ENCODE measurements at places on chromosomes 1 and 21.

- no peak overlapping the region for H3K27ac ChIP-seq
- no peak for DNase-seq
- H3K4me3 ChIP-seq, result no peak overlapping the region
- no peaks in the 10 kb centered on the region for H3K36me3 ChIP-seq
- H3K27me3 ChIP-seq, result no peaks in the 10 kb centered on the region
Observed at GRCh38 chr1:221435504-221435904, 306.4 kb downstream of the DUSP10 start.

- no peak overlapping the region for H3K4me3 ChIP-seq
- H3K4me1 ChIP-seq, result no peaks in the 10 kb centered on the region
- H3K27me3 ChIP-seq, result no peaks in the 10 kb centered on the region
- H3K27ac ChIP-seq, result no peak overlapping the region
- no peak for DNase-seq
Observed at GRCh38 chr1:93533677-93534076, 85.8 kb downstream of the FNBP1L start.

DNA sequence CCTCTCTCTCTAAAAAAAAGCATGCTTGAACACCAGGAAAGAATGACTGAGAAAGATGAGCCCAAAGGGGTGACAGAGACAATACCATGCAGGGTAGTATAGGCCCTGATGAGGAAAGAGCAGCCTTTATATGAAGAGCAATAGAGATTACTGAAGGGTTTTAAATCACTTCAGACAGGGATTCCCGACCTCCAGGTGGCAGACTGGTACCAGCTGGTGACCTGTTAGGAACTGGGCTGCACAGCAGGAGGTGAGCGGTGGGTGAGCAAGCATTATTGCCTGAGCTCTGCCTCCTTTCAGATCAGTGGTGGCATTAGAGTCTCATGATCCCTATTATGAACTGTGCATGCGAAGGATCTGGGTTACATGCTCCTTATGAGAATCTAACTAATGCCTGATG is 30.8 kb upstream of the GTF2B start:
- DNase-seq, result no peak
- no peaks in the 10 kb centered on the region for H3K27me3 ChIP-seq
- H3K36me3 ChIP-seq, result peaks cover 18% of the 10 kb centered on the region
- H3K4me3 ChIP-seq, result no peak overlapping the region
- H3K27ac ChIP-seq, result no peak overlapping the region

DNA sequence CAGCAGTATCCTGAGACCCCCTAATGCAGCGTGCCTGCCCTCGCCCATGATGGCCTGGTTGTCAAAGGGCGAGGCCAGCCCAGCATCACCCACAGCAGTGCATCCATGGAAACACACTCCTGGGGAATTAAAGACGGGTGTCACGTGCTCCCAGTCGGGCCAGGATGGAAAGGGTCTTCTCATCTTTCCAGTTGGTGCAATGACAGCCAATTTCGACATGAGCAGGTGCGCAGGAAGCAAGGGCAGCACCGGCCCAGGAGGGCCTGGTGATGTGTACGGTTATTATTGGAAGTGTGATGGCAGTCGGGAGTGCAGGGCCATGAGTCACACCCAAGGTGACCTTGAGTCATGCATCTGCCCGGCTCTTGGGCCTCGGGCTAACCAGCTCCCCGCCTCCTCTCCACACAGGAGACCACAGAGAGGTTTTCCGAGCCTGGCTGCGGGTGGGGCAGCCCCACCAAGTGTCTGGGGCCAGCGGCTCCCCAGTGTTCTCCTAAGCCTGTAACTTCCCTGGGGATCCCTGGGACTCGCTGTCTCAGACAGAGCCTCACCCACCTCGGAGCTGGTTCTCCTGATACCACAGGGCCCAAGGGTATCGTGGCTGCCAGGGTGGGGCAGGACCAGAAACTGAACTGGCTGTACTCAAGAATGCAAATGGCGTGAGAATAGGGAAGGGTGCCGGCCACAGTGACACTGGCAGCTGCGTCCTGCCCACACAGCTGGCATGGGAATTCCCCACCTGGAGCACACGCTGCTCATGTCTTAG is 119.8 kb downstream of the SIK1 start:
- H3K27ac ChIP-seq, result no peak overlapping the region
- no peaks in the 10 kb centered on the region for H3K36me3 ChIP-seq
- no peaks in the 10 kb centered on the region for H3K4me1 ChIP-seq
- DNase-seq, result no peak

DNA sequence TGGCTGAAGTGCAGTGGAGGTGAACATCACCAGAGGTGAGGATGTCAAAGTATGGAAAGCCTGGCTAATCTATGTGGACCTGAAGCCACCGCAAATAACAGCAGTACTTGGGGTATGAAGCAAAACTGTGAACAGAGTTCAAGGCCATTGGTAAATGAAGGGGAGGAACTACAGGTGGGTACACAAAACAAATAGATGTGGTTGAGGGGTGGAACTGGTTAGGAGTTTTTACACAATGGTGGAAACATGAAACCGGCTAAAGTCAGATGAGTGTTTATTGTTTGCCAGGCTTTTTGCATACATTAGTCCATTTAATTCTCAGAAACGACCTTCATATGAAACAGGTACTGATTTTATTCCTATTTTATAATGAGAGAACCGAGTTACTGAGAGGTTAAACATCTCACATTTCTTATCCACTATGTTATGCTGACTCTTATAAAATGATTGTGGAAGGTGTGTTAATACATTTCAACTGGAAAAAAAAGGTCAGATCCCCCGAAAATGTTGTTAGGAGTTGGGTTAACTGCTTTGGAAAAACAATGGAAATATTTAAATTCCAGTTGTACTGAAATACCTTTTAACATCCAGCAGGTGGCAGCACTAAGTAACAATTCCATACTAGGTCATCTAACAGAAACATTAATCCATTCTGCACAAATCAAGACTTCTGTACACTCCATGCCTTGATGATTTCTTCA is 44.3 kb upstream of the GTF2B start:
- no peak overlapping the region for H3K27ac ChIP-seq
- DNase-seq, result no peak
- no peak overlapping the region for H3K4me3 ChIP-seq
- no peaks in the 10 kb centered on the region for H3K27me3 ChIP-seq

GRCh38 chr1:91879733-91880132 is 6.2 kb downstream of the TGFBR3 start:
- no peaks in the 10 kb centered on the region for H3K4me1 ChIP-seq
- H3K27ac ChIP-seq, result no peak overlapping the region
- no peak for DNase-seq
- H3K36me3 ChIP-seq, result no peaks in the 10 kb centered on the region
- no peaks in the 10 kb centered on the region for H3K27me3 ChIP-seq

DNA sequence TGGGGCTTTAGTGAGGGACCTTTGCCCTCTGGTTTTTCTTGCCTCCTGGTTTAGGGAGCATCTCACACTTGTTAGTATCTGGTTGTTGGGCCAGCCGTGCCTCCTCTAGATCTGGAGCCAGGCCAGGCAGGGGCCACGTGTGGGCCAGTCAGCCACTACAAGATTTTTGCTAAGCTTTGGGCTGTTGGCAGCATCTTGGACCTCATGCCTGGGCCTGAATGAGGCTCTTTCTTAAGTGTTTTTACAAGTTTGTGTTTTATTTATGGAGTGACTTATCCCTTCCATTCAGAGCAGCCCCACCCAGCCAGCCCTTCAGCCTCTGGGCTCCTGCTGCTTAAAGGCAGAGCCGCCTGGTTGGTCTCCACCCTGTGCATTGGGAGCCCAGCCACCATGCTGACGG is 1.6 kb upstream of the SH3BGRL3 start:
- H3K4me1 ChIP-seq, result peaks cover 29% of the 10 kb centered on the region
- no peak overlapping the region for H3K4me3 ChIP-seq
- H3K27me3 ChIP-seq, result no peaks in the 10 kb centered on the region
- no peaks in the 10 kb centered on the region for H3K36me3 ChIP-seq
- DNase-seq, result peak; percentile 56

DNA sequence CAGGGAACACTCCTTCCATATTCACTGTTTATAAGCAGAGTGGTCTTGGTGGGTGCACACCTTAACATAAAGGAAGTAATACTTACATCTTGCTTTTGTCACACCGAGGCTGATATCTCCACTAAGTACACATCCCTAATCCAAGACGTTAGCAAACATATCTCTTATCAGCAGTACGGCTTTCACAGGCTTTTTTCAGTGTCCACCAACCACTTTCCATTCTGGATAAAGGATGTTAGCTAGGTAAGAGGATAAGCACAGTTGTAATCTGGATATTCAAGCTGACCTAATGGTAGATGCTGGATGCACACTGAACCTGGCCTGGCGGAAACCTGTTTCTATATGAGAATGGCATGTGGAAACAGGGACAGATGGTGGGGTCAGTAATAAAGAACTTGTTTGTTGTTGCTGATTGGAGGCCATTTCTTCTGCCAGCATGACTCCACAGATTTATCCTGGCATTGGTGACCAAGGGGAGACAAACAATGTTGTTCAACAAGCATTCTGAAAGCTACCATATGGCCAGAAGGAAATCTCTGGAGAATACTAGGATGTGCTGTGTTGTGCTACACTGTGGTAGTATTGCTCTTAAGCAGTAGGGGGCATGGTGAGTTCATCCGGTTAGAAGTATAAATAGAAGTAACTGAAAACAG is 416.4 kb downstream of the PTBP2 start:
- no peaks in the 10 kb centered on the region for H3K27me3 ChIP-seq
- DNase-seq, result no peak
- H3K36me3 ChIP-seq, result no peaks in the 10 kb centered on the region

- H3K27ac ChIP-seq, result no peak overlapping the region
- no peaks in the 10 kb centered on the region for H3K27me3 ChIP-seq
- peaks cover 5% of the 10 kb centered on the region for H3K36me3 ChIP-seq
- no peak overlapping the region for H3K4me3 ChIP-seq
- no peak for DNase-seq
Observed at GRCh38 chr1:112923959-112924349, 32.0 kb downstream of the SLC16A1 start.

GRCh38 chr1:19424651-19425570 is 60.4 kb downstream of the CAPZB start:
- H3K4me1 ChIP-seq, result peaks cover 38% of the 10 kb centered on the region
- H3K4me3 ChIP-seq, result no peak overlapping the region
- peak overlapping the region; percentile 80 for H3K27ac ChIP-seq
- no peaks in the 10 kb centered on the region for H3K27me3 ChIP-seq
- no peak for DNase-seq
- H3K36me3 ChIP-seq, result no peaks in the 10 kb centered on the region

- no peak overlapping the region for H3K4me3 ChIP-seq
- DNase-seq, result no peak
- no peaks in the 10 kb centered on the region for H3K27me3 ChIP-seq
- H3K36me3 ChIP-seq, result no peaks in the 10 kb centered on the region
- H3K4me1 ChIP-seq, result peaks cover 53% of the 10 kb centered on the region
Observed at GRCh38 chr1:63836374-63836773, 62.6 kb downstream of the ROR1 start.

DNA sequence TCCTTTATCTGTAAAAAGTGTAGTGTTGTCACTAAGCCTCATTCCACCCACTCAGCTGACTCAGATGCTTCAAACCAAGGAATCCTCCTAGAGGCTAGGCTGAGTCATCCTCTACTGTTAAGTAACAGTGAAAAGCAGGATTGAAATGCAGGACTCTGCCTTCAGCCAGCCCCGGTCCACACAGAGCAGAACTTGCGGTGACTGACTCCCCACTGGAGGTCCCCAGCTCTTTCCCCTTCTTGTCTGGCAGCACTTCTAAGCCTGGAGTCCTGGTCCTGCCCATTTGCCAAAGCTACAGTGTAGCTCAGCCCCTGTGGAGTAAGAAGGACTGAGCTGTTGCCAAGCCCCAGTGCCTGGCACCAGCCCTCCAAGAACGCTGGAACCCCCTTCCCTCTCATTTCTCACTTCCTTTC is 1.7 kb downstream of the RAB7B start:
- peak overlapping the region; percentile 54 for H3K4me3 ChIP-seq
- H3K4me1 ChIP-seq, result peaks cover 15% of the 10 kb centered on the region
- peak; percentile 33 for DNase-seq
- H3K27me3 ChIP-seq, result no peaks in the 10 kb centered on the region
- no peaks in the 10 kb centered on the region for H3K36me3 ChIP-seq
- H3K27ac ChIP-seq, result peak overlapping the region; percentile 39

- no peak overlapping the region for H3K4me3 ChIP-seq
- H3K27ac ChIP-seq, result no peak overlapping the region
- H3K27me3 ChIP-seq, result no peaks in the 10 kb centered on the region
- H3K36me3 ChIP-seq, result no peaks in the 10 kb centered on the region
- H3K4me1 ChIP-seq, result no peaks in the 10 kb centered on the region
- DNase-seq, result no peak
Observed at GRCh38 chr21:21713651-21714180, 715.5 kb downstream of the NCAM2 start.

DNA sequence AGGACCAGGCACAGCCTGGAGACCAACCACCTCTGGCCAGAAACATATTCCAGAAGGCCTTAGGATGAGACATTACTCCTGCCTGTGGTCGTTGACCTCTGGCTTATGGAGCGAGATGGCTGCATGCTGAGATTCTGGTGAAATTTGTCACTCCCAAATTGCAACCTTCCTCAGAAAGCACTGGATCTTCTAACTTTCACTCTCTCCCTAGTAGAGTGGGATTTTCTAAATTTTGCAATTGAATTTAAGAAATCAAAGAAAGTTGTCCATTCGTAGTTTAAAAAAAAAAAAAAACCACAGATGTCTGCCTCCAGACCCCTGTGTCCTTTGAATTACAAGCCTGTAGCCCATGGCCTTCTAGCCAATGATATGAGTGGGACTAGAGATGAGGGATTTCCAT is 28.6 kb upstream of the IL10 start:
- no peak overlapping the region for H3K27ac ChIP-seq
- no peak for DNase-seq
- H3K4me1 ChIP-seq, result no peaks in the 10 kb centered on the region
- H3K36me3 ChIP-seq, result no peaks in the 10 kb centered on the region

- H3K36me3 ChIP-seq, result no peaks in the 10 kb centered on the region
- H3K27ac ChIP-seq, result peak overlapping the region; percentile 50
- peaks cover 42% of the 10 kb centered on the region for H3K4me1 ChIP-seq
- H3K27me3 ChIP-seq, result no peaks in the 10 kb centered on the region
- DNase-seq, result no peak
- H3K4me3 ChIP-seq, result no peak overlapping the region
Observed at GRCh38 chr1:244662599-244662998, 9.7 kb downstream of the DESI2 start.

DNA sequence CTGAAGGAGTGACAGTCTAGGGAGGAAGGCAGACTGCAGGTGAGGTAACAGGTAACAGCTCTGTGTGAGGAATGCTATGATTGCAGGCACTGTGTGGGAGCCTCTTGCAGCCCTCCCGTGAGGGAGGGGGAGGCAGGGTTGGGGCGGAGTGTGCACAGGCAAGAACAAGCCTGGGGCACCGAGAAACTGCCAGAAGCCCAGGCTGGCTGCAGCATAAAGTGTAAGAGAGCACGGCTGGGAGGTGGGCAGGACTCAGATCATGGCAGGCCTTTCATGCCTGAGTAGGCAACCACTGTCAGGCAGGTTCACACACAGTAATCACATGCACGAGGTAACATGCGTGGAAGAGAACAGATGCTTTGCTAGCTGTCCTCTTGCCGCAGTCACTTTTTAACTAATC is 11.3 kb upstream of the RHEX start:
- H3K4me1 ChIP-seq, result no peaks in the 10 kb centered on the region
- H3K27me3 ChIP-seq, result no peaks in the 10 kb centered on the region
- H3K4me3 ChIP-seq, result no peak overlapping the region
- no peak overlapping the region for H3K27ac ChIP-seq
- H3K36me3 ChIP-seq, result no peaks in the 10 kb centered on the region

All from ascending aorta (tissue), 2 donors.